ENCODE measurements at places on chromosomes 16 and 17.

DNA sequence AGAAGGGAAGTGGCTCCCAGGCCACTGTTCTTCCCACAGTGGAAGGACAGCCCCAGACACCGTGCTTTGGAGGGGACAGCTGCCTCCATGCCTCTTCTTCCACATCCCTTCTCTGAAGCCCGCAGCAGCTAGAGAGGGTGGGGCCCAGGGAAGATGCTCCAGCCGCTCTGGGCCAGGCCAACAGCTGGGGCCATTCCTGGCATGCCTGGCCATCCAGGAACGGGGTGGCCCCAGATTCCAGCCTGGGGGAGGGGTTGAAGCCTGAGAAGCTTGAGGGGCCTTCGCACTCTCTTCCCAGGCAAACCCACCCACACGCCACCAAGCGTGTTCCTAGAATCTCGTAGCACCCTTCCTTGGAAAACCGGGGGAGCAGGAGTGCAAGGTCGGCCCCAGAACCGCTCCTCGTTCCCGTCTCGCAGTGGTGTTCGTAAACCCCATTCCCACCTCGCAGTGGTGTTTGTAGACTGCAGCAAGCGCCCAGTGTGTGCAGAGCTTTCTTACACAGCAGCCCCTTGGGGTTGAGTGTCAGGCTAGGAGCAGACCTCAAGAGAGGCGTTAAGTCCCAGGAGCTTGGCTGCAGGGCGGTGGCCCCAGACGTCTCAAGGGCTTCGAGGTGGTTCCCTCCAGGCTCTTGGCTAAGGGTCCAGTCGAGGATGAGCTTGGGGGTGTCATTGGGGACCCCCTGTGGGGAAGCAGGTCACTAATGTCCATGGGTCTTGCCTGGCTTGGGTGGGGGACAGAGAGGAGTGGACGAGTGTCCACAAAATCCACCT is 2.7 kb downstream of the CDH15 start:
- DNase-seq, result no peak

- no peak for DNase-seq
Measured at GRCh38 chr16:27429330-27429871, 27.4 kb downstream of the IL21R start.

DNA sequence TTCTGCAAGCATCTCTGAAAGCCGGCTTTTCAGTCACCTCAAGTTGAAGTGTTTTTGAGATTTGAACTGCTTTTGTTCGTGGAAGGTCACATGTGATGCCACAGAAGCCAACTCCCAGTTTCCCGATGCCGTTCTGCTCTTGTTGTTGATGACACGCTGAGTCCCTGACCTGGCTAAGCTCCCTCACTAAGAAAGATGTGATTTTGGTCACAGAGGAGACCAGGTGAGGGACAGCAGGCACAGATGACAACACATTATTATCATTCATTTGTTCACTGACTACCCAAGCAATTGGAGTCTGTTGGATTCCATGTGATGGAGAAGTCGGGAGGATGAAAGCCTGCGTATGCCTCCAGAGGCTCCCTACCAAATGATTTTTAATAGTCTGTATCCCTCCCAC is 822.4 kb upstream of the RBFOX1 start:
- DNase-seq, result no peak

DNA sequence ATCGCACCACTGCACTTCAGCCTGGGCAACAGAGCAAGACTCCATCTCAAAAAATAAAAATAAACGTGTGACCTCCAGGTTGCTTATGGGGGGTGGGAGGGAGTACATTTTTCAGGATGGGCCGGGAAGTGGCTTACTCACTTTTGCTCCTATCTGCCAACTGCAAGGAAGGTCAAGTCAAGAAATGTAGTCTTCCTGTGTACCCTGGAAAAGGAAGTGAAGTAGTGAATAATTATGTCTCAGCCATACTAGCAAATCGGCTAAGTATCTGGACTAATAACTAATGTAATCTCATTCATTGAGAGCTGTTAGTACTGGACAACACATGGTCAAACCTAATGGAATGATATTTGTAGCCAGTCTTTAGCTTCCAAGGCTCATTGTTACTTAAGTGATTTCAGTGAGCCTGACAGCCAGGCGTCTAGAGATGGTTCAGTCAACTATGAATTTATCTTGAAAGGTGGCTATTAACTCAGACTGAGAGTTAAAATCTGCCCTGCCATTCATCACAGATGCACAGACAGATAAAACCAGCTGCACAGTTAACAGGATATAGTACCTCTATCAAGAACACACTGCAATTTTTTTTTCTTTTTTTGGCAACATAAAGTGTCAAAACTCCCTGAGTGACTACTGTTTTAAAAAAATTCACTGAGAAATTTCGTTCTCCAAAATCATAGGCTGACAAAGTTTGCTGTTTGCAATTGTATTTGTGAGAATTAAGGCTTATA is 3.7 kb upstream of the TACO1 start:
- no peak for DNase-seq

DNA sequence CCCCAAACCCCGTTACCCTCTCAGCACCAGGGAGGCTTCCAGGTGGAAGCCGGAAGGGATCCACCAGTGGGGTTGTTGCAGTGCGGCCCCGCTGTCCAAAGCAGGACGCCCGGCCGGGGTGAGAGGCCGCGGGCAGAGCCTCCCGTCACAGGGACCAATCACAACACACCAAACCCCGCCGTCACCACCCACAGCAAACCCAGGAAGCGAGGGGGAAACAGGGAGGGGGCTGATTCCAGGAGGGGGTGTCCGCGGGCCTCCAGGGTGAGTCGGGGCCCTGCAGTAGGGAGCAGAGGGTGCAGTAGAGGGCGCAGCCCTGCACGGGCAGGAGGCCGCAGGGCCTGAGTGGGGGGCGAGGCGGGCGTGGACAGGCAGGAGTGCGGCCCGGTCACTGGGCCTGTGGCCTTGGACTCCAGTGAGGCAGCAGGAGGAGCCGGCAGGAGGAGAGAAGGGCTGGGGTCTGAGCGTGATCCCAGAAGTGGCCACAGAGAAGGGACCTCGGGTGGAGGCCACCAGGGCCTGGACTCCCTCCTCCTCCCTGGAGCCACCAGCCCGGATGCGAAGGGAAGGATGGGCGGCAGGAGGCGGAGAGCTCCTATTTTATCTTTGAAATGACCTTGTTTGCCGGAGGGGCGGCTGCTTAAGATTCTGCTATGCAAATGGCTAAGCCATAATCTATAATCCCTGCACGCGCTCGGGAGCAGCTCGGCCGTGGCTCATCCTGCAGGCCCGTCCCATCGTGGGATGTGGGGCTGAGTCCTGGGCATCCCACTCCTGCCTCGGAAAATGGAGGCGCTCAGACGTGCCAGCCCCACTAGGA is 41.5 kb downstream of the ZFPM1 start:
- DNase-seq, result no peak

GRCh38 chr17:7296189-7296861 is 1.9 kb upstream of the YBX2 start:
- DNase-seq, result peak; percentile 39

All from NCI-H2029 (cell line).